ENCODE measurements at places on chromosomes 1 and 21.

GRCh38 chr1:187092104-187092503 is 263.4 kb downstream of the PLA2G4A start:
- no peak for DNase-seq

DNA sequence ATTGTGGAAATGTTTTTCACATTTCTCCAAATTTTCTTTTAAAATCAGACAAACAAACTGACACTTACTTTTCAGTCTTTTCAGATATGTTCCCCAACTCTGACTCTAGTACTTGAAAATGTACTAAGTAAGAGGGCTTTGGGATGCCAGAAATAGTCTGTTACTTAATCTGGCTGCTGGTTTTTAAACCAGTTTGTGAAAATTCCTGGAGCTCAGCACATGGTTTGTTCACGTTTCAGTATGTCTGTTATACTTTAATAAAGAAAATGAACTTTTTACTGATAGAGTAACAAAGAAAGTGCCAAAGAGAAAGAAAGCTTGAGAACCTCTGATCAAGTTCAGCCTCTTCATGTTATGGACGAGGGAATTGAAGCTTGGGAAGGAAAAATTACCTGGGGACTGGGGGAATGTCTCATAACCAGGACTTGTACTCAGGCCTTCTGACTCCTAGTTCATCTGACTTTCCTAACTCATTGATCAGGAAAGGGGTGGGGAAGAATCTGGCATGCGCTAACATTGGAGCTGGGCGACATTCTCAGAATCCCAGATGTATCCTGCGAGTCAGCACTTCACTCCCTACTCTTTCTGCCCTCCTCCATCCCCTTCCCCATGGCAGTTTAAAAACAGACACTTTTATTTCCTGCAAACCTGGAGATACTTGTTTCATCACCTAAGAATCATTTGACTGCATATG is 30.8 kb upstream of the DNAJC6 start:
- no peak for DNase-seq

- DNase-seq, result peak; percentile 61
Measured at GRCh38 chr1:201982082-201982622, 296 bp upstream of the RNPEP start.

GRCh38 chr1:90753556-90753955 is 36.5 kb upstream of the BARHL2 start:
- no peak for DNase-seq

DNA sequence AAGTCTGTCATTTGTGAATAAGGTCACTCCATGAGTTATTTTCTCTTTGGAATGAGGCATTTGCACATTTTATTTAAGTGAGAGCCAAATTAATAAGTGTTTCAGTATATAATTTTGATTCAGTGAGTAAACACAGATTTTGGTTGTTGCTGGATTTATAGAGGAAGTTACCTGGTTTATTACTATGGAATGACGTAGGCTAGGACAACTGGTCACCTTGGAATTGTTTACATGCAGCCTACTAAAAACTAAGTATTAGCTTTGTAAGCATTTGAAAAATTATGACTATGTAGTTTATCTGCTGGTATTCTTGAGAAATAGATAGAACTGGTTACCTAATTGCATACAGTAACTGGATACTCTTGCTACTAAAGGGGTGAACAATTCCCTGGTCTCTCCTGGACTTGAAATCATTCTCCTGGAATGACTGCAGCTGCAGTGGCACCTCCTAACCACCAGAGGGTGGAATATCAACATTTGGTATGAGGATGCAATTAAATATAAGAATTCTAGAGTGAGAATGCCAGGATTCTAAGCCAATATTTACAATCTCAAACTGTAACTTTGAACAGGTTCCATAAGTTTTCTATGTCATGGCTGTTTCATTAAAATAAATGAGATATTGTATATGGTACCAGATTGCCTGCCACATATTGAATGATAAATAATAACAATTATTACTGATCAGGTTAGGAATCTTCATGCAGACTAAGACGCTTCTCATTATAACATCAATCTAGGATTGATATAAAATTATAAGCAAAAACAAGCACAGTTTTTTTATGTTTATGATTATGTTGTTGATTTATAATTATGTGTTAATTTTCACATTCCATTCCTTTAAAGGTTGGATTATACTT is 3.5 kb upstream of the KRTAP27-1 start:
- peak; percentile 13 for DNase-seq

All from stimulated activated CD4-positive, alpha-beta T cell treated with anti-CD3 and anti-CD28 coated beads, Interleukin-4, amount 100 ng/mL, for 48 hours (primary cell).